Cardiac fibroblast (primary cell): ENCODE measurements at places on chromosomes 1 and 21.

DNA sequence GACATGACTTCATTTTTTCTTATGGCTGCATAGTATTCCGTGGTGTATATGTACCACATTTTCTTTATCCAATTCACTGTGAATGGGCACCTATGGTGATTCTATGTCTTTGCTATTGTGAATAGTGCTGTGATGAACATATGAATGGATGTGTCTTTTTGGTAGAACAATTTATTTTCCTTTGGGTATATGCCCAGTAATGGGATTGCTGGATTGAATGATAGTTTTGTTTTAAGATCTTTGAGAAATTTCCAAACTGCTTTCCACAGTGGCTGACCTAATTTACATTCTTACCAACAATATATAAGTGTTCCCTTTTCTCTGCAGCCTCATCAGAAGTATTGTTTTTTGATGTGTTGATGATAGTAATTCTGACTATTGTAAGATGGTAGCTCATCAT, 361.7 kb upstream of the SGIP1 start:
- no peak for DNase-seq

GRCh38 chr1:246789454-246790339, 65.5 kb downstream of the SCCPDH start:
- DNase-seq = no peak

DNA sequence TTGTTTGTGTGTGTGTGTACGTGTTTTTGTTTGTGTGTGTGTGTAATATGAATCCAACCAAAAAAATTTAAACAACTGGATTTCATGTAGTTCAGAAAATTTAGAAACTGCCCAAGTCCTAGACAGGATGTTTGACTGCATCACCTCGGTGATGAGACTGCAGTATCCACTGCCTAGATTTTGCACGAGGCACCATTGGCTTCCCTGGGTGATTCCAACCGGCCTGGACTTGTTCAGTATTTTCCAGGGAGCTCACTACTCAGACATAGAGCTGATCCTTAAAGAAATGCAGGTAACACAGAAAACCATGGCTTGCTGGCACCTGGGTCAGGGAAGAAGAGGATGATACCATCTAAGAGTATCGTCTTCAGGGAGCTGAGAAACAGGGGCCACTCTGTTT, 18.2 kb upstream of the KCNK2 start:
- no peak for DNase-seq

- DNase-seq = no peak
Observed at GRCh38 chr1:6473974-6474814, 8.2 kb upstream of the TNFRSF25 start.

- peak; percentile 95 for DNase-seq
Observed at GRCh38 chr1:2205191-2205952, 10.8 kb upstream of the FAAP20 start.

DNA sequence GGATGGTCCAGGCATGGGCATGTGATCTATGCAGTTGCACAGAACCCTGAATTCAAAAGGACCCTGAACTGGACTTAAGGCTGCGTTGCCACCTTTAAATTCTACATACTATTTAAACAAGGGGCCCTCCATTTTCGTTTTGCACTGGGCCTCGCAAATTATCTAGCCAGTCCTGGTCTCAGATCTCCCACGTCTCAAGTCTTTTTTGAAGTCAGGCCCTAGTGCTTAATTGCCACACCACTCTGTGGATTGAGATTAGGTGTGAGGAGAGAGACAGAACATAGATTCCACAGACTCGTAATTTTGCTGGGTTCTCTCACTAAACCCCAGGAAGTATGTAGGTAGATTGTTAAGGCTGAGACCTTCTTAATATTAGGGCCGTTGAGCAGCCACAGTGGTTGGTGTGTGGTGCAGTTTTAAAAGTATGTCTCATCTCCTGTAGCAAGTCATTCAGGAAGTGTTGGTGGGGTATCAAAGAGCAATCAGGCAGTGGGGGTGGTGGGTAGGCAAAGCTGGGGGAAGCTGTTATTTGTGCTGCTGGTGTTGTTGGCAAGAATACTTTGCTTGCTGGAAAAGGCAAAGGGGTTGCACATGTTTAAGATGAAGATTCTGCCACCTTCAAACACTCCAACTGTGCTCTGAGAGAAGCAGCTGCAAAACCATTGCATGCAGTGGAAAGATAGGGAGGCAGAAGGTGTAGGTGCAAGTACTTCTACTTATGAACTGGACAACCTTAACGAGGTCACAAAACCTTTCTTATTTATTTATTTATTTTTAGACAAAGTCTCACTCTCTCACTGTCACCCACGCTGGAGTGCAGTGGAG, 11.2 kb downstream of the CD84 start:
- no peak for DNase-seq

- no peak for DNase-seq
Observed at GRCh38 chr1:19798486-19799229, 1.1 kb downstream of the TMCO4 start.

- no peak for DNase-seq
Observed at GRCh38 chr1:1357871-1358432, 403 bp downstream of the MXRA8 start.

DNA sequence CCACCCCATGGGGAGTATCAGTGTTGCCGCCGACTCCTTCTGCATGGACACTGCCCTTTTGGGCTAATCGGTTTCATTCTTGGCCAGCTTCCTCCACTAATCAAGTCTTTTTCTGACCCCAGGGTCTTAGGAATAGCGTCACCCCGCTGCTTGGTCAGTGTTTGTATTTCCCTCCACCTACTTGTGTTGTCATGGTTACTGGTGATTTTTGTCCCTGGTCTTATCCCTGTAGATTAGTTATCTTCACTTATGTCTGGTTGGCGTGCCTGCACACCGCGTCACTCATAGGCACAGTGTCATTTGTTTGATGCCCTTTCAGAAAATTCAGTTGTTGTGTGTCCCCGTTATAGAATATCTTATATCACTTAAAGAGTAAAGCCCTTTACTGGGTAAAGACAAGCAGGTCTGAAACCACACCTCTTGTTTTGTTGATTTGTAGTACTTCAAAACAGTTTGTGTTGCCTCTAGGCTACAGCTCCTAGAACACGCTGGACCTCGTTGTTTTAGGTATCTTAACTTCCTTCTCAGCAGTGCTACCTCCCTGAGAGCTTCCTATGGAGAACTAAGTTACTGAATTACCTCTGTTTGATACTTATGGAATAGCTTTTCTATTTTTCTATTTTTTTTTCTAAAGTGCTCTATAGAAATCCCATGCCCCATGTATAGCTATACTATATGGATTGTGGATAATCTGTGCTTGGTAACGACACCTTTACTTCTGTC, 868 bp downstream of the PPP1R12B start:
- DNase-seq = peak; percentile 73

GRCh38 chr1:242448910-242449645, 75.4 kb downstream of the PLD5 start:
- no peak for DNase-seq

- no peak for DNase-seq
Observed at GRCh38 chr1:202745323-202745888, 35.2 kb upstream of the SYT2 start.

DNA sequence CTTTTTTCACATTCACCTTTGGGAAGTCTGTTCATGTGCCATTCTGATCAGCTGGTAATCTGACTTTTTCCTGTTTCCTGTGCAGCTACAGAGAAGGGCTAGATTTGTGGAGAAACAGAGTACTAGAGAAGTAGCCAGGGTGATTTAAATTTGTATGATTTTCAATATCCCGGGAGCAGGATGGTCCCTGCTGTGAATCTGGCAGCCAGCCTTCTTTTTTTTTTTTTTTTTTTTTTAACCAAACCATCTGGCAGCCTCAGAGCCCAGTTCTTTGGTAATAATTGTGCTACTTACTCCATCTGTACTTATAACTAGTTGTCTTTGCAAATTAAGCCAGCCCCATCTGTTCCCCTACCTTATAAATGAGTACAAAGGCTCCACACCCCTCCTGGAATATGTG, 248.6 kb upstream of the DEPDC1 start:
- no peak for DNase-seq

DNA sequence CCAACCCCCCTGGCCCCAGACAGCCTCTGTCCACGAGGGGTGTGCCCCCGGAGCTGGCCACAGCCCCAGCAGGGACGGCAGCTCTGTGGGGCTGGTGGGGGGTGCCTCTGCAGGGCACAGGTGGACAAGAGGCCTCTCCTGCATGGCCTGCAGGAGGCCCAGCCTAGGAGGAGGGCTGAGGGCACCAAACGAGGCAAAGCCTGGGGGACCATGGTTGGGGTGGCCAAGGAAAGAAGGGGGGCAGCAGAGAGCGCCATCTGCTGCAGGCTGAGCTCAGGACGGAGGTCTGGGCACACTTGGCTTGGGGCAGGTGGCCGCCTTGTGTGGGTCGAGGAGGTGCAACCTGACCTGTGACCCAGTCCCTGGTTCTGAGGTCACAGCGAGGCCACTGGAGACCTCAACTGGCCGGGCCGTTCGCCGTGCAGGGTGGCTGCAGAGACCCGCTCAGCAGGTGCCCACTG, 27.3 kb downstream of the RRP1 start:
- DNase-seq = no peak

- no peak for DNase-seq
Observed at GRCh38 chr1:66489151-66489550, 44.8 kb upstream of the SGIP1 start.

GRCh38 chr21:35336534-35336933, 287.4 kb upstream of the RUNX1 start:
- peak; percentile 31 for DNase-seq

DNA sequence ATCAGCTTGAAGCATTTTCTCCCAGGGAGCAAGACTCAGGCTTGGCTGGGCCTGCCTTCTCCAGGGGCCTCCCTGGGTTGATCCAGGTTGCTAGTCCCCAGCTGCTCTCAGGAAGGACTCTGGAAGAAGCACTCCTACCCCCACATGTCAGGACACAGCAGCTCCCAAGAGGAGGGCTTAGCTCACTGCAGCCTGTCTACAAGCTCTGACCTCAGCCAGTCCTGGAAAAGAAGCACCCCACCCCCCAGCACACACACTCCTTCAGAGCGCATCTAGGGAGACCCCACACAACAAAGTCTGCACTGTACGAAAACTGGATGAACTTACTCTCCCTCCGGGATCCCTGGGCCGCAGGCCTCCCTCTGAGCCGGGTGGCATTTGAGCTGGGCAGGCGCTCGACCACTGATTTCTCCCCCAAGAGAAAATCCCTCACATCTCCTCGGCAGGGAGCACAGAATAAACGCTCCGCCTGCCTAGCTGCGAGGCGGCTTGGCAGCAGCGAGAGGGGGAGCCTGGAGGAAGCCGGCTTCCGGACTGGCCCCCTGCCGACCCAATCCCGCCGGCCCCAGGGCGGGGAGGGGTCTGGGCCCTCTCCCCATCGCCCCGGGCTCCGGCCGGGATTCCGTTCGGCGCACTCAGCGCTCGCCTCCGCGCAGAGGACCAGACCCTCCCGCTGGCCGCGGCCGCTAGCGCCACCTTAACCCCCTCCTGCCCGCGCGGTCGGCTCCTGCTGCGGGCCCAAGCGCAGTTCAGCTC, at the start of gene KCNA2:
Gene KCNA2 (minus strand): TSS at position 458 of the 756 bp plus-strand sequence. CDS start 1,576 bp downstream, outside the sequence.
- DNase-seq = peak; percentile 9

DNA sequence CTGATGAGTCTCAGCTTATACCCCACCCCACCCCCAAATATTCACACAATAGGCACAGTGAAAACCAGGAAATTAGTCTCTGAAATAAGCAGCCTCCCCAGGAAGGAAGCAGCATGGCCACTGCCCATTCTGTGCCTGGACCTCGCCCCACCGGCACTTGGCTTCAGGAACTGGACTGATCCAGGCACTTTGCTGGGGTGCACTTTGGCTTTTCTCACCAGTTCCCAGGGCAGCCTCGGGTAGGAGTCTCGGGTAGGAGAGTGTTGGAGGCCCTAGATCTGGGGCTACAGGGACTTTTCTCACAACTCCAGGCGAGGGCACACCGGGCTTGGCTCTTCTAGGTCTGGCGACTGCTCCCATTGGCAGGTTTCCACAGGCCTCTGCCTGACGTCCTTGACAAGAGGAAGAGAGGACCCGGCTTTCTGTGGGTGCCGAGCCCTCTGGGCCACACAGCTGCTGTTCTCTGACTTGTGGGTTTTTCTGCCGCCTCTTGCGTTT, 18.7 kb downstream of the ADARB1 start:
- DNase-seq = no peak

DNA sequence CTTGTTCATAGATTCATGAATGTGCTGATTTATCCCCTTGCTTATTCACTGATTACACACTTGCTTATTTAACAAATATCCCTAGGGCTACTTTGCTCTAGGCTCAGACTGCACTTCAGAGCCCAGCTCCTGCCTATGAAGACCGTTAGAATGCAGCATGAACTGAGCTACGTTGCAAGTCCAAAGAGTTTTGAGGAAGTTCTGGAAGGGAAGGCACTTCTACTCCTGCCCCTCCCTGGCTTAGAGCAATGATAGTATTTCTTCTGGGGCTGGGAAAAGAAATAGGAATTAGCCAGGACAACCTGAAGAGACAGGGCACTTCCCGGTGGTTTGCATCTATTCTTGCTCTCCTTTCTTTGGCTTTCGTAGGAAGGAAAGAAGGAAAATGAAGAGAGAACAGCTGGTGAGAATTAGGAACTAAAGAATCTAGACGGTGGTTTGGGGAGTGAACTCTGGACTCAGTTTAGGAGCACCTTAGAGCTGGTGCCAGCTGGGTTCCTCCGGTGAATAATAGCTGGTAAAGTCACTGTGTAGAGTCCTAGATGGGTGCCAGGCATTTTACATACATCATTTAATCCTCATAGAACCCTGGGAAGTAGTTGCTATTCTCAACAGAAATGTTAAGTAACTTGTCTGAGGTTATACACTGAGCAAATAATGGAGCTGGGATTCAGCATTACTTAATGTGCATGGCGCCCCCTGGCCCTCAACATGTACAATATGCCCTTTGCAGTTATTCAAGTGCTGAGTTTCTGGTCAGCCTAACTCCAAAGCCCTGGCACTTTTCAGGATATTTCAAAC, 65.9 kb downstream of the NDUFS5 start:
- DNase-seq = peak; percentile 93

DNA sequence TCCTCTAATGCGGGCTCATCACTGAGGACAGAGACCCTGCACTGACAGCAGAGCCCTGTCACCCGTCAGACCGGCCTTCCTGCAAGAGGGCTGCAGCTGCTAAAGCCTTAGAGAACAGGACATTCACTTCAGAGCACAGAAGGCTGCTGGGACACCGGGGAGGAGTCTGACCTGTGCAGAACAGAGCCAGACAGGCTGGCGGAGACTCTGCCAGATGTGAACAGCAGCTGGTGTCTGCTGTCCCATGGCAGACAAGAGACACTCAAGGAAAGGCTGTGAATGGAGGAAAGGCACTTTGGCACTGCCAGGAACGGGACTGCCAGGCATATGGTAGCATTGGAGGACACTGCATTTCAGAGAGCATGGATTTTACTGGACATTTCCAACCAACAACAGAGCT, 21.4 kb downstream of the MRAP start:
- no peak for DNase-seq
